Smooth muscle cell of the brain vasculature (primary cell): ENCODE measurements at places on chromosomes 3 and 15.
A peak's percentile ranks its signal among the peaks of the same experiment; 100 is the strongest.

- no peak for DNase-seq
Measured at GRCh38 chr3:81468391-81468790, 293.1 kb downstream of the GBE1 start.

- no peak for DNase-seq
Measured at GRCh38 chr15:84968301-84968700, 13.4 kb upstream of the PDE8A start.

- DNase-seq = peak; percentile 86
Measured at GRCh38 chr3:64187065-64187959, 38.0 kb downstream of the PRICKLE2 start.

DNA sequence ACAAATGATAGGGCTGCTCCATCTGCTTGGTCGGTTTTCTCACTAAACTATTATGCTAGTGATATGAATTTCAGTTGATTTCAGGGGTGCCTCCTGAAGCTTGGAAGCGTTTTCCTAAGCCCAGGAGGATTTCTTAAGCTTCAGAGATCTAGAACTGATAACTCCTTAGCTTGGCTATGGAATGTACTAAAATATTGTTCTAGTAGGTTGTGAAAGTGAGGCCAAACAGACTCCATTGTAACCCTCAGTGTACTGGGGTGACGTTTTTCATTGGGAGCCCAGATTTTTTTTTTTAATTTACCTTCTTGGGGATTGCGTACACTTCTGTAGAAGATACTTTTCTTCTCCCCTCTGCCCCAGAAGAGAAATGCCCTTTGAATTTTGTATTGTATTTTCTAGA, 17.0 kb upstream of the ST3GAL6 start:
- DNase-seq = no peak

GRCh38 chr3:37383323-37383722, 208.9 kb upstream of the LRRFIP2 start:
- no peak for DNase-seq

DNA sequence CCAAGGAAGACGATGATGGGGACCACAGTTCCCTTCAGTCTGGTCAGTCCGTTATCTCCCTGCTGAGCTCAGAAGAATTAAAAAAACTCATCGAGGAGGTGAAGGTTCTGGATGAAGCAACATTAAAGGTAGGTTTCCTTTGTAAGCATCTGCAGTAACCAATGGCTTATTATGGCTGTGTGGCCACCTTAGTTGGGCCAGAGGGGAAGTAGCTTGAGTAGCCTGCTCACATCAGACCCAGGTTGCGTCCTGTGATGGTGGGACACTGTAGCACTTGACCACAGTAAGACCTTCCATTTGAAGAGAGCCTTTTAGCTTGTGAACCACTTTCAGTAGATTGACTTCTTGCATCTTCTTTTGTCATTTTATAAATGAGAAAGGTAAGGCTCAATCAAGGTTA, 22.6 kb downstream of the STARD5 start:
- DNase-seq = no peak

- no peak for DNase-seq
Measured at GRCh38 chr15:99427668-99428361, 138.0 kb upstream of the MEF2A start.

DNA sequence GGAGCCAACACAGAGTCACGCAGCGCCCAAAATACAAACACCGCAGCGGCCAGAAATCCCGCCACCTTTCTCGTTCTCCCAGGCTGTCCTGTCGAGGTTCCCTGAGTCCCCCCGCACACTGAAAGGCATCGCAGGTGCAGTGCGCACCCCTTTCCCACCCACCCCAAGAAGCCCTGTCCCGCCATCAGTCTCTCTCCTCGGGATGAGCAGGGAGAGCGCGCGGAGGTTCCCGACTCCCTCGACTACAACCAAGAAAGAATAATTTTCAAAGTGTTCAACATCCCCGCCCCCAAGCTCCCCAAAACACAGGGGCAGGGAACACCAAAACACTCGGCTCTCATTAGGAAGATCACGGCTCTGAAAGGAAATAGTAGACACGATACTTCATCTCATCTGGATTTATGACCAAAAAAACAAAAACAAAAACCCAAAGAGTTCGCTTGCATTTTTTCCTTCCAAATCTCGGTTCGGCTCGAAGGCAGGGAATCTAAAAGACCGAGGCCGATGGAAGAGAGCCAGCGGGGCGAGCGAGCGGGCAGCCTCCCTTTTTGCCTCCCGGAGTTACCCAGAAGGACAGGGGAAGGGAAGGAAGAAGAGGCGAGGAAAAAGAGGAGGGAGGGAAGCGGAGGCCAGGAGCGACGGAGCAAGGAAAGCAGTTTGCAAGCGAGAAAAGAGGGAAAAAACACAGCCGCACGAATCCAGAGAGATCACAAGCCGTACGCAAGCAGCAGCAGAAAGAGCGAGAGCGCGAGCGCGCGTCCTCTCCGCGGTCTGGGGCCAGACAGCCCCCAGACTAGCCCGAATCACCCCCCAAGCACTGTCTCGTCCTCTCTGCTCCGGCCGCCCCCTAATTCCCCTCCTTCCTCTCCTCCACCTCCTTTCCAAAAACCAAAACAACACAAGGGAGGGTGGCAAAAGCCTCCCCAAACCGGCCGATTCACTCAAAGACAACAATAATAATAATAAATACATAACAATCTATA, 808 bp downstream of the BCL6 start:
- DNase-seq = no peak
